ENCODE measurements at places on chromosomes 12 and 14.

DNA sequence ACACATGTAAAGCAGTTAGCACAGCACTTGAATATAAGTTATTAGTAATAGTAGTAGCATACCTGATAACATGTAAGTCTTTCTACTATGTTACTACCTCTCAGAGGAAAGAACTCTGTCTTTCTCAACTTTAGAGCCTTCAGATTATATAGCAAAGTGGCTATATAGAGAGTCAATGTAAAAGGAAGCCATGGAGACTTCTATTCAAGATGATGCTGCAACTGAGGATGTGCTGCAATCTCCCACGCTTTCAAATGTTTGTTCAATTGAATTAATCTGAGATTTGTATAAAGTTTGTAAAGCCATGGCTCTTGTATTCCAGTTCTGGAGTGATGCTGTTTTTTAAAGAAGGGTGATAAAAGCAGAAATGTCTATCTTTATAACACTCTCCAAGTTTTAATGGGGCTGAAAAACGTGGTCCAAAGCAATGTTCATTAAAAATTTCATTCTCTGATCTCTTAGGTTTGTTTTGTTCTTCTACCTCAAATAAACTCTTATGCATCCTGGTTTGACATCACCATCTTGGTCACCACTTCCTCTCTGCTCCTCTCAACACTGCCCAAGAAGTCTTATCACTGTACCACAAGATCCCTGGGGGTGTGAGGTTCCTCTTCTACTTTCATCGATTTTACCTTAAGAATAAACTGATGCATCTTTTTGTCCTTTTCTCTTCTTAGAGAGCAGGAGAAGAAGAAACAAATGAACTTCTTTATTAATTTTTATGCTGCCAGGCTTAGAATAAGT lies 40.6 kb downstream of the C12orf42 start:
- DNase-seq, result no peak

DNA sequence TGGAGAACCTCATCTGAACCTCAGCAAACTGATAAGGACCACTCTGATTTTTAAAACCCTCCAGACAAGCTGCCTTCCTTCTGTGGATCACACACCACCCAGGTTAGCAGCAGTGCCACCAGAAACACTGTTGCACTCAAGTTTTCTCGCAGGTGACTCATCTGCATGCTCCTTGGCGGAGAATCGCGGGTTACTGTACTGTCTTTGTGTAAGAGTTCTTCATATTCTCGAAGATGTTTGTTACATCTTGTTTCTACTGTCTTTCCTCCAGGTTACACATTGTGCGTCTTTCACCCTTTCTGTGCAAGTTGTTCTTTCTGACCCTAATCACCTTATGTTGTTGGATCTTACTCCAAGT lies 331.2 kb downstream of the CACNA1C start:
- no peak for DNase-seq

DNA sequence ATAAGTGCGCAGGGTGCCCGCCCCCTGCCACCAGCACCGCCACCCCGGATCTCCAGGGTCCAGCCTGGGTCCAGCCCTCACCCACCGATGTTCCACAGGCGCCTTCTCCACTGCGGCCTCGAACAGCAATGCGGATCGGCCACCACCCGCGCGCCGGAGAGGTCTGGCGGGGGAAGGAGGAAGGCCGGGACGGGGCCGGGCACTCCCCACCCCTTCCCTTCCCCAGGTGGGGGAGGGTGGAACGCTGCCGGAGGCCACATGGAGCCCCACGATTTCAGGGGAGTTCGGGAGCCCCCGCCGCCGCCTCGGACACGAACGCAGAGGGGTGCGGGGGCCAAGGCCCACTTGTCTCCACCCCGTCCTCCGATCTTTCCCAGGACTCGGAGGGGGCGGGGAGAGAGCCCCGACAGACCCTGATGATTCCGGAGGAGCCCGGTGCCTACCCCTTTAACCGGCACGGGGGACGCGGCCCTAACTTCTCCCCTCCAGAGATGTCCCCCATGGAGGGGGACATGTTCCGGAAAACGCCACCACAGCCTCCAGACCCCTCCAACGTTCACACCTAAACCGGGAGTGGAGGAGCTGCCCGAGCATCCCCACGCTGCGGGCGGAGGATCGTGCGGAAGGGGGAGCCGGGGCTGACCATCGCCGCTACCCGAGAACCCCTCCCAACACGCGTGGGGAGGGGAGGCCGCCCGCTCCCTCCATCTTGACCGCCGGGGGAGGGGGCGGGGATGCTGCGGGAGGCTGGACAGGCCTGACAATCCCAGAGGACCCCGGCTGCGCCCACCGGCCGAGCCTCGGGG lies 1.1 kb downstream of the ATXN2 start:
- no peak for DNase-seq

DNA sequence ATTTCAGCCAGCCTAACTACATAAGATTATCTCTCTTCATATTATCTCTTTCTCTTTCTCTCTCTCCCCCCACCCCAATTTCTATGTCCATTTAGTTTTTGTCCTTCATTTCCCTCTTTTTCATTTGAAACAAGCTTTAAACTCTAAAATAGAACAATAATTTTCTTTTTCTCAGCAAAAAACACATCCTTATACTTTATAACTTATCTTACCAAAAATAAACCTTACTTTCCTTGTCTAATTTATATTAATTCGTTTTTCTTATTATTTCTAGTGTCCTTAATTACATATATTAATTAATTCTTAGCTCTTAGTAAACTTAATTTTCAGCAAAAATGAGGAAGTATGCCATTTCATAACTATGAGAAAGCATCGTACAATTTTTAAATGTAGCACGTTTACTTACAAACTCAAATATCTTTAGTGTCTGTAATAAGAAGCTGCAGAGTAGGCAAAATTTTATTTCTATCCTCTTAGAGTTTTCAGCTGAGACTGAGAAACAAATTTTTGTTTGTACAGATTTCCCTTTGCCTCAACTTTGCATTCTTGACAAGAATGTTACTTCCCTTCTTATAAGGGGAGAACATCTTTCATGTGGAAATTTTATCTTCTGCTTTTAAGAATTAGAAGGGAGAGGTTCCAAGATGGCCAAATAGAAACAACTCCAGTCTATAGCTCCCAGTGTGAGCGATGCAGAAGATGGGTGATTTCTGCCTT lies 65.1 kb upstream of the ST8SIA1 start:
- no peak for DNase-seq

- no peak for DNase-seq
These were observed 47.1 kb upstream of the ATXN7L3B start for GRCh38 chr12:74490390-74491064.

Data from GM18507 (cell line).